ENCODE measurements at places on chromosomes 6 and 20.

DNA sequence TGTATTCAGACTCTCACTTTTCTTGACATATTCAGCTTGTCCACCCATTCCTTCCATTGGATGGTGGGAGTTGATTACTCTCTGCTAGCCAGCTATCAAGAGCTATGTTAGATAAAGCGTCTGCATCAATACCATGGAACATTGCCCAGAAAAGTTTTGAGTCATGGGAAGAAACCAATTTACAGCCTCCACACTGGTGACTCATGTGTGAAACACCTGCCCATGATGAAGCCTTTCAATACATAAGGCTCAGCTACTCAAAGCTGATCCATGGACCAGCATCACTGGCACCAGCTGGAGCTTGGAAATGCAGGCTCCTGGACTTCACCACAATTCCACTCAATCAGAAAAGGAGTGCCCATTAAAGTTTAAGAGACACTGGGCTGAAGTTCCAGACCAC, 16.1 kb downstream of the PLA2G7 start:
- no peak for DNase-seq

GRCh38 chr6:113622254-113622653, 234.9 kb upstream of the MARCKS start:
- no peak for DNase-seq

- DNase-seq, result no peak
These were observed 10.0 kb upstream of the RPS10 start for GRCh38 chr6:34435916-34436315.

GRCh38 chr20:48230216-48230615, 444.9 kb upstream of the SULF2 start:
- no peak for DNase-seq

GRCh38 chr20:63635431-63636141, 8.7 kb upstream of the GMEB2 start:
- DNase-seq, result no peak

GRCh38 chr20:3045042-3045815, 623 bp upstream of the MRPS26 start:
- DNase-seq, result peak; percentile 17

- DNase-seq, result no peak
These were observed 8.3 kb downstream of the SEMG2 start for GRCh38 chr20:45229264-45230056.

- DNase-seq, result no peak
These were observed 21.5 kb downstream of the NOL4L start for GRCh38 chr20:32563311-32564272.

DNA sequence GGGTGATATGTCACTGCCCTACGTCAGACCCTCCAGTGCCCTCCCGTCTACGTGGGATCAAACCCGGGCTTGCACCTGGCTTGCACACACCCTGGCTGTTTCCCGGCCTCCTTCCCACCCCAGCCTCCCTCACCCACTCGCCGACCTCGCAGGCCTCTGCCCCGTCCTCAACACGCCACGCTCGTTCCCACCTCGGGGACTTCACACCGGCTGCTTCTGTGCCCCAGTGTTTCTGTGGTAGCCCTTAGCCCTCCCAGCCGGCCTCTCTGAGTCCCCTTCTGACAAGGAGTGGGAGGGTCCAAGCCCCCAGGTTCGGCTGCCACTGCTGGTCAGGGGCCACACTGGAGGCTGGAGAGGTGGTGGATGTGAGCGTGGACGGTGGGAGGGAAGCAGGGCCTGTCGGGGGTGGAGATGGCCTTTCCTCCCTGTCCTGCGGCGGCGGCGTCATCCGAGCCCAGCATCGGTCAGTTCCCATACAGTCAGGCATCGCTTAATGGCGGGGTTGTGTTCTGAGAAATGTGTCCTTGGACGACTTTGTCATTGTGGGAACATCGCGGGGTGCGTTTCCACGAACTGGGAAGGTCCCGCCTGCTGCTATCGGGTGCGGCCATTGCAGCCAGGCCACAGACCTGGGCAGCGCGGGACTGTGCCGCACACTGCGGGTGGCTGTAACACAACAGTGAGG, 11.4 kb upstream of the KIF25 start:
- no peak for DNase-seq

DNA sequence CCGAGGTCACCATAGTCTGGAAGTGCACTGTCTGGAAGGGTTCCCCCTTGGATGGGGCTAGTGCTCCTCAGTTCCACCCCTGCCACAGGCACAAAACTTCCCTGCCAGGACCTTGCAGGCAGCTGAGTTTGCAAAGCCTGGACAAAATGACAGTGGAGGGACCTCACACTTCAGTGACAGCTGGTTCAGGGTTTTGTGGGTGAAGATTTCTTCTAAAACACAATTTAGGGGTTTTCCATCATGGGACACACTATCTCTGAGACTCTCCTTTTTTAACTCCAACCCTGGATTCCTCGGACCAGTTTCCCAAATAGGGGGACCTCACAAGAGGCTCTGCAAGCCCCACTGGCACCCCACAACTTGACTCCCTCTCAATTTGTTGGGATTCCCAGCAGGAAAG, 33.6 kb upstream of the PREX1 start:
- DNase-seq, result no peak

- DNase-seq, result no peak
These were observed 24.7 kb upstream of the MOCS1 start for GRCh38 chr6:39958947-39959346.

GRCh38 chr6:1716396-1716795, 106.7 kb downstream of the FOXC1 start:
- DNase-seq, result no peak

- DNase-seq, result no peak
These were observed 242.5 kb upstream of the ZFP64 start for GRCh38 chr20:52434041-52434425.

GRCh38 chr20:57439432-57439831, 48.2 kb downstream of the RBM38 start:
- DNase-seq, result no peak

DNA sequence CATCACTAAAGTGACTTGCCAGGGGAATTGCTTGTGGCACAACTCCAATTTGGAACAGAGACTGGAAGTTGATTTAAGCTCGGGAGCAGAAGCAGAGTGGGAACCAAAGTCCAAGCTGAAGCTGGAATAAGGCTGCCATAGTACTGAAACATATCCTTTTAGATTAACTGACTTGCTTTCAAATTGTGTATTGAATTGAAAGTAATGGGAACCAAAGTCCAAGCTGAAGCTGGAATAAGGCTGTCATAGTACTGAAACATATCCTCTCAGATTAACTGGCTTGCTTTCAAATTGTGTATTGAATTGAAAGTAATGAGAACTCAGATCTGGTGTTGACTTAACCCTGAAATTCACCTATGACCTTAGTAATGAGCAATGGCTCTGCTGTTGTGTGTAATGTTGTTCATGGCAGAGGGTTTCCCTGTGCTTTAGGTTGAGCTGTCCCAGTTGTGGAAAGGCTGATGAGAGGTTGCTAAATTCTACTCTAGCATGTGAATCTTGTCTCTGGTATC, 40.2 kb downstream of the CENPW start:
- no peak for DNase-seq

DNA sequence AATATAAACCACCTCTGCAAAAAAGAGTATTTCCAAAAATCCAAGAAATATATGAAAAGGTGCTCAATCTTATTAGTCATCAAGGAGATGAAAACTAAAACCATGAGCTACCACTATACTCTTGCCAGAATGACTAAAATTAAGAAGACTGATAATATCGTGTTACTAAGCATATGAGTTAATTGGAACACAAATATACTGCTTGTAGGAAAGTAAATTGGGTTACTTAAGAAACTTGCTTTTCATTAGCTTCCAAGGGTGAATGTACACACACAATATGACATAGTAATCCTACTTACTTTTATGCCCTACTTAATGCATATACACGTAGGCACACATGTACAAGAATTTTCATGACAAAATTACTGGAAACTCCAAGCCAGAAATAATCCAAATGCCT, 3.4 kb downstream of the THEMIS start:
- no peak for DNase-seq

DNA sequence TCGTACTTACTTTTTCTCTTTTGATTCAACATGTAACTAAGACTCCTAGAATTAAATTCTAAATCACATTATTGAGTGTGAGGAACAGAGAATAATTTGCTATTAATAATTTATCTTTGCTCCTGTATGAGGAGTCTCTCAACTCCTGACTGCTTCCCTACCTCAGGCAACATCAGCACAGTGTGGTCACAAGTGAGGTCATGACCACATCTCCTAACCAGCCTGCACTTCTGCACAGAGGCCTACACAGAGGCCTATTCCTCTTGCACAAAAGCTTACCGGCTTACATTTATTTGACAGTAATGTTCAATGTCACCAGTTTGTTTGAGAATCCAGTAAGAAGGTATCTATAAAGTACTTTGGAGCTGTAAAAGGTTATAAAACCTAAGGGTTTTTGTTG, 637.4 kb upstream of the MARCKS start:
- DNase-seq, result no peak

DNA sequence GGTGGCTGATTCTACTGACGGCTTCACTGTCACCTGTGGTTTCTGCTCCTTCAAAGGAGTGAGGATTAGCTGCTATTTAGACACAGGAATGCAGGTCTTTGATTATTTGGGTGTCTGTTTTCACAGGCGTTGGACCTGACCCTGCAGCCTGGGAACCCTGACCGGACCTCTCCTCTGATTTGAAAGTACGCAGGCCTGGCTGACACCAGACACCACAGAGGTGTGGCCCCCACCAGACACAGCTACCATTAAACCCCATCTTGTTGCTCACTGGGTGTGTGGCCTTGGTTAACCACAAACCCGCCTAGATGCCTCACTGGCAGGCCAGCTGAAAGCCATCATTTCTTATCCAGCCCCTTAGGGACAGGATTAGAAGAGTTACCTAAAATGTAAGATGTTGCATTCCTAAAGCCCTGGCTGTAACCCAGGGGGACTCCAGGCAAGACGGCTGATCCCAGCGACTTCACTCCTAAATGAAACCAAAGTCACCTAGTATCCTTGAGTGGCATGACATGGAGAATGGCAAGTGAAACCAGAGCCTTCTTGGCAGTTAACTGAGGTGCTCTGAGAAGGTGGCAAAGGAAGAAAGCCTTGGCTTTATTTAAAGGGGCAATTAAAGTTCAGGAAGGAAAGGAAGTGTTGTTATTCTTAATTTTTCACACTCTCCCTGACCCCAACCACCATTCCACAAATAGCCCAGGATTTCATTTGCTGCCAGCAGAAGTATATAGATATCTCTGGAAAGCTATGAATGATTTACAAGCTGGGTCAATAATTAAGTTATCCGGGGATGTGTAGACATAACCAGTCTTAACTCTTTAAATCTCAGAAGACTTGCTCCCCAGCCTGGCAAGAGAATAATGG, 169.9 kb downstream of the QRSL1 start:
- no peak for DNase-seq

DNA sequence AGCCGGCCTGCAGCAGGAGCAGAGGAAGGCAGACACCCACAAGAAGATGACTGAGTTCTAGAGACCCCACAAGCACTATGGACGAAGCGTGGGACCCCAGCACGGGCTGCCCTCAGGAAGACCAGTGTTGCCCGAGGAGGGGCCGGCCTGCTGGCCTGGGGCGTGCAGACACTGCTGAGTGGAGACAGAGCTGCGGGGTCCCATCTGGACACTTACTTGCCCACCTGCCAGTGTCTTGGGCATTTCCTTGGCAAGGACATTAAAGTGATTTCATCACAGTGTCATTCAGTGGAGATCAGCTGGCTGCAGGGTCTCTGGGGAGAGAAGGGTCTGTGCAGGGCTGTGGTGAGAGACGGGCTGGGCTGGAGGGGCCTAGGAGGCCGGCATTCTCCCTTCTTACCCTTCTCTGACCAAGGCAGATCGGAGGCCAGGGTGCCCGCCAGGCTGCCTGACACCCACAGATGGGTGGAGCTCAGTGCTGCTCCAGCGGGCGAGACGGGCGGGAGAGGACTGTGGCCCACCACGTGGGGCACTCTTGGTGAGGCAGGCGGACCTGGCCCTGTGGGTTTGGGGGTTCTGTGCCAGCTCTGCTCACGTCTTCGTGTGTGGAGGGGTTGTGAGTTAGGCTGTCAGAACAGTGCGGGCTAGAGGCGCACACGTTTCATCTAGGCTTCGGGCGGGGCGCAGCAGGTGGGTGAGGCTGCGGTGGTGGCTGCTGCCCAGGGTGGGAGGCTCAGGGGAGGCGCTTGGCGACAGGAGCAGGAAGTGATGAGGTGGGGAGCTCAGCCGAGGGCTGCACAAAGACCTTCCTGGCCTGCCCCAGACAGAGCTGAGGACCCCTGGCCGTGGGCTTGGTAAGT, at the start of gene LIME1:
TSS of gene LIME1 (plus strand) at position 806 of the 860 bp plus-strand sequence. CDS start 886 bp downstream, outside the sequence.
- DNase-seq, result no peak

GRCh38 chr20:9999645-10000044, 35.1 kb upstream of the ANKEF1 start:
- DNase-seq, result peak; percentile 84

DNA sequence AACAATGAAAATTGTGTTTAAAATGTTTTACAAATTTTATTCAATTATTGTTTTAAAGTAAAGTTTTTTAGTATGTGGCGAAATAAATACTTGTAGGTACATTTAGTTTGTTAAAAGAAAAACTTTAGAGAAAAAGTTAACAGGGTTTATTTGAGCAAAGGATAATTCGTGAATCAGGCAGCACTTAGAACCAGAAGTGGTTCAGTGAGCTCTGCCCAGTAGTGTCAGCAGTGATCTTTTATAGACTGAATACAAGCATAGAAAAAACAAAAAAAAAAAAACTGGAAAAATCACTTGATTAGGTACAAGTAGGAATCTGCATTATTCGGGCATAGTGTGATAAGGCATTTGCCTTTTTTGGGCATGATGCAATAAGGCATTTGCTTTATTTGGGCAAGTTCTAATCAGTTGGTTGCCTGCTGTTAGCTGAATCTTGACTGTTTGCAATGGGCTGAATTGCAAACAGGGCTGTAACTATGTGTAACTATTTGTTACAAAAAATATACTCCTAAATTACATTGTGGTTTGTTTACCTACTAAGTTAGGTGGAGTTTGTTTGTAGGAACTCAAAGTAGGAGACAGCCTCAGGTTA, 122.9 kb upstream of the MMS22L start:
- no peak for DNase-seq

DNA sequence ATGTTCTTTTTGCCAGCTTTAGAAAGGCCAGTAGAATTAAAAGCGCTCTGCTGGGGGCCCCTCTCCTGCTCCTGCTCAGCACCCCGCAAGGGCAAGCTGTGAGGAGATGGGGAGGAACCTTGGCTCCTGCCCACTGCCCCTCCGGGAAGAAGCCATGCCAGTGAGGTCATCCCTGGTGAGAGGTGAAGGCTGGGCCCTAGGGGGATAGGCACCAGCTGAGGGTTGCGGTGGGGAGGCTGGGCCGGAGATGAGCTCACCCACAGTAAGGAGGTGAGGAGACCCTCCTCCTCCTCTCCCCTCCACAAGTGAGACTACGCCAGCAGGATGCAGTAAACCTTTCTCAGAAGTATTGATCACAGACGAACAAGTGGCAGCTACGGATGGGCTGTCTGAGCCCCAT, 32.1 kb downstream of the LRFN2 start:
- no peak for DNase-seq

DNA sequence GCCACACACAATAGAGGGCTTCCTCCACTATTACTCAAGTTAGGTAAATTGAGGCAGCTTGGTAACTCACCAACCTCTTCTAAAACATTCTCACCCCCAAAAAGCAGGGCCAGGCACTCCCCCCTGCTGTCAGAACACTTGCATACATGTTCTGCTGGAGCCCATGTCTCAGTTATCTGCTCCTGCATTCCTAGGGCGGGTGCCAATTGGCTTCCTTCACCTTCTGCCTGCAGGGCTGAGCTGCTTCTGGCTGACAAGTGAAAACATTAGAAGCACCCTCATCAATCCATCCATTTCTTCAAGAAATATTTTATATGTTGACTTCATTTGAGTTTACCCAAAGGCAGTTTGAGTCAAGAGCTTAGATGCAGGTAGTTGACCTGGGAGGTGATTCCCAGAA, 4.5 kb upstream of the ENTPD6 start:
- no peak for DNase-seq

- DNase-seq, result no peak
These were observed 267.0 kb downstream of the TAF4 start for GRCh38 chr20:61798632-61799031.
